ENCODE measurements at places on chromosomes 1 and 21.

GRCh38 chr1:201356236-201356635 is 21.2 kb downstream of the TNNT2 start:
- no peak for DNase-seq

DNA sequence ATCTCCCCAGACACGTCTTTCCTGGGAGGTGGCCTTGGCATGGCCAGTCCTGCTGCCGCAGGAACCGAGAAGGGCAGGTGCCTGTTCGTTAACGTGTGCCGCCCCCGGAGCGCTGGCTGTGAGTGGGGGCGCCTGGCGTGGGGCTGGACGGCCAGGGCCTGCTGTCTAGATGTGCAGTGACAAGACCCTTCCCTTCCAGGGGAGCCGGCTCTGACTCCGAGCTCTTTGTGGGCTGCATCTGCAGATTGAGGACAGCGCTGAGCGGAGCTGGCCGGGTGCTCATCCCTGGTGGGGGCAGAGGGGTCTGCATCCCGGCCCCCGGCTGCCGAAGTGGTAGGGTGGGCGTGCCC is 13.0 kb downstream of the COL18A1 start:
- DNase-seq = no peak

DNA sequence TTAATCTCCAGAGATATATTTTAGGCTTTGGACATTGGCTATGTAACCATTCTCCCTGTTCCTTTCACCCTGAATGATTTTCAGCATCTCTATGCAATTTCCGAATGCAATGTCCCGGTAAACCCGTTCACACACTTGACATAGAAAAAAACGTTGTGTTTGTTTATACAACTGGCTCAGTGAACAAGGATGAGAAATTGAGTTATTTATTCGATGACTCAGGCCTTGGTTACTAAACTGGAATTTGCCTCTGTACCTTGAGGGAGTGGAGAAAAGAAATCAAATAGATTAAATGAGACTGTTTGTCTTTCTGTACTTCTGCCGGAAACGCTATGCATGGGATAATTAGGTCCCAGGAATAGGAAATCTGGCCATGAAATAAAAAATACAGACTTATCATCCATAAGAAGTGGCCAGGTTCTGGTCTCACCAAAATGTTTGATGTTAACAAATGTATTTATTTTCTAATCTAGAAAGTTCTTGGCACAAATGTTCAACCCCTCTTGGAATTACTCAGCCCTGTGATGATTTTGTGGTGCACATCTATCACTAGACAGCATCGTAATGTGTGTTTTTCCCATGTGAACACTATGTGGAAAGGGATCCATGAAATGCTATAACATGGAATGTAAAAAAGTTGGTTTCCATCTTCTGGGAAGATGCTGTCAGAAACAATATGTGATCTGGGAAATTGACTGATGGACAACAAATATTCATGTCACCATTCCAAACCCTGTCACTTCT is 253.9 kb downstream of the DUSP10 start:
- no peak for DNase-seq

DNA sequence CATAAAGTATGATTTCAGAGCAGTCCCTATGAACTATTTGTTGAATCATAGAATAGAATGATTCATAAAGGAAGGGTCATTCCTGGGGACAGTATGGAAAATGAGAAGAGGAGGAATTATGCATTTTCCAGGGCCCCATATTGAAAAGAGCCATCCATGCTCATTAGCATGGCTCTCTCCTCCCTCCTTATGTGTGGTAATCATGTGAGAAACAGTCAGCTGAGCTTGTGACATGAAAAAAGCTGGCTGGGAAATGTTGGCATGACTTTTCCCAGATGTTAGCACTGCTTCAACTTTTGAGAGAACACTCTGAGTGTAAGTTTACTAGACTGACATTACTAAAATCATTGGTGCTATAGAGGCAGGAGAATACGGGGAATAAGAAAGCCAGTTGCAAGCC is 16.1 kb downstream of the TRIM67 start:
- no peak for DNase-seq

DNA sequence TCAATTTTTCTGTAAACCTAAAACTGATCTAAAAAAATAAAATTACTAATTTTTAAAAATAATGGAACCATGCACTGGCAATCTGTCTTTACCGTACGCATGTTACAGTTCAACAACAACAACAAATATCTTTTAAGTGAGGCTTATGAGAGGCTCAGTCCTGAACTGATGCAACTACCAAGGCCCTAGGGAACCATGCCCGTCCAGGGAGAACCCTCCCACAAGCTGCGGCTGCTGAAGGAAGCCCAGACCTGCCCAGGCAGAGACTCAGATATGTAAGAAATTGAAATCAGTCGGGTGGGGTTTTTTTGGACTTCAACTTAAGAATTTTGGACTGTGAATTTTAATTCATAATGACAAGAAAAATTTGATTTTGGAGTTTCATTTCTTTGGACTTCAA is 91.1 kb downstream of the NPHP4 start:
- no peak for DNase-seq

- DNase-seq = no peak
Measured at GRCh38 chr1:108560189-108560873, 431 bp downstream of the EEIG2 start.

GRCh38 chr1:147539122-147539575 is 2.2 kb upstream of the BCL9 start:
- DNase-seq = no peak

- DNase-seq = no peak
Measured at GRCh38 chr1:228104526-228105269, 1.6 kb upstream of the C1orf35 start.

DNA sequence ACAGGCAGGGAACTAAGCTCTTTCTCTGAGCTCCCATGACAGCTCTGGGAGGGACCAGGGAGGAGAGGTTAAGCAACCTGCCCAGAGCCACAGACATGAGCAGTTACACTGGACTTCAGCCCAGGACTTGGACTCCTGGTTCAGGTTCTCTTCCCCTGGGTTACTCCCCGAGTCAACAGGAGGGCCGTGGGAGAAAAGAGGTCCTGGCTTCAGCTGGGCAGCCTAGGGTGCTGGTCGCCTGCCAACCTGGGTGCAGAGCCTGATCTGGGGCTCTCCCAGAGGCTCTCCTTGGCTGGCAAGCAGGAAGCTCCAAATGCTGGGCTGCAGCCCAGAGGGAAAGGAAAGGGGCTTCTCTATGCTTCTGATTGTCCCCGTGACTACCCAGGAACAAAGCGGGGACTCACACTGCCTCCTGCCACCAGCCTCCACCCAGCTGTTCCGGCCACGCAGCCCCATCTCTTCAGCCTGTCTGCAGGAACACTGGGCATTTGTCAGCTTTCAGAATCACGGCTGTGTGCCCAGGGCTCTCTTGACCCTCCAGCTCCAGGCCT is 141.8 kb downstream of the HIVEP3 start:
- DNase-seq = no peak

DNA sequence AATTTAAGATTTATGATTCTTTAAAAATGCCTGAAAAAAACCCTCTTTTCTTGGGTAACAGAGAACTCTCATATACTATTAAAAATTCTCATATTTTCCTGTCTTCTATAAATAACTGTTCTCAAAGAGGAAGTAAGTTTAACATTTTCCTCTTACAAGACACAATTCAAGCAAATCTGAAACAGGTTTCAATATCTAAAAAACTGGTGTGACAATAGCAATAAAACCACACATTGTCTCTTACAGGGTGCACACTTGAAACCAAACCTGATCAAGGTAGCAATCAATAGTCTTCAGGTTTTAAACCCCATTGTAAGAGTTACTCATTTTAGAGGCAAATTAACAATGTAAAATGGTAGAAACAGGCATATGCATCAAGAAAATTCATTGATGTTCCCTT is 28.0 kb downstream of the FUBP1 start:
- DNase-seq = no peak

- no peak for DNase-seq
Measured at GRCh38 chr1:155092131-155092530, 13.5 kb downstream of the EFNA3 start.

- no peak for DNase-seq
Measured at GRCh38 chr1:17113963-17114362, 5.3 kb downstream of the PADI2 start.

DNA sequence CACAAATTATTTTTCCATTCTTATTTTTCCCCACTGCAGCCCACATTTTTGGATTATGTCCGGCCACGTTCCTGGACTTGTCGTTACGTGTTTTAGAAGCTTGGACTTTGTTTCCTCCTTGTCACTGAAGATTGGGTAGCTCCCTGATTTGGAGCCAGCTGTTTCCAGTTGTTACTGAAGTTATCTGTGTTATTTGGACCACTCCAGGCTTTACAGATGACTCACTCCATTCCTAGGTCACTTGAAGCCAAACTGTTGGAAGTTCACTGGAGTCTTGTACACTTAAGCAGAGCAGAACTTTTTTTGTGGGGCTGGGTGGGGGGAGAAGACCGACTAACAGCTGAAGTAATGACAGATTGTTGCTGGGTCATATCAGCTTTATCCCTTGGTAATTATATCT is 12.2 kb upstream of the AXDND1 start:
- DNase-seq = no peak

- no peak for DNase-seq
Measured at GRCh38 chr1:147486876-147487656, 54.2 kb upstream of the BCL9 start.

GRCh38 chr1:12184008-12184681 is 17.4 kb downstream of the TNFRSF1B start:
- no peak for DNase-seq

DNA sequence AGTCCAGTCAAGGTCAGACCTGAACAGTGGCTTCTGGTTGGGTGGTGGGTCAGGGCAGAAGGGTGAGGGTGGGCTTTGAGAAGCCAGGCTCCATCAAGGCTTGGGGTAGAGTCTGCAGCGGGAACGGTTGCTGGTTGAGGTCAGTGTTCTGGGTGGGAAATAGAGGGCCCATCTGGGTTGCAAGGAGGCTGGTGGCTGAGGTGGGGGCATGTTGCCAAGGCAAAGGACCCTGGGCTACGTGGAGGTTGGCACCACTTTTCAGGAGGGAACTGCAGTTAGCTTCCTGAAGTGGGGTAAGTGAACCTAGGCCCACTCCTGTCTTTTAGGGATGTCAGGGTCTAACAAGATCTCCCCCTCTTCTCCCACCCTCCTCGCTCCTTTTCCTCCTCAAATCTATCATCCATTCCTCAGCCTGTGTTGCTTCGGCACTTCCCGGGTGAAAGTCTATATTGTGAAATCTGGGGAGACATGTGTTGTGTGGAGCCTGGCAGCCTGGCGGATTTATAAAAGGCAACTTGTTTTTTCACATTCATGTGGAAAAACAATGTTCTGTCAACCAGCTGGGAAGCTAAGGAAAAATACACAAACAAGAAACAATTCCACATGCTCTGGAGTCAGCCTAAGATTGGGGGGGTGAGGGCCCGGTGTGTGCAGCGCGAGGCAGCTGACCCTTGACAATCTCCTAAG is 1.5 kb downstream of the IL22RA1 start:
- no peak for DNase-seq

GRCh38 chr1:37633040-37633937 is 1.4 kb downstream of the RSPO1 start:
- no peak for DNase-seq

DNA sequence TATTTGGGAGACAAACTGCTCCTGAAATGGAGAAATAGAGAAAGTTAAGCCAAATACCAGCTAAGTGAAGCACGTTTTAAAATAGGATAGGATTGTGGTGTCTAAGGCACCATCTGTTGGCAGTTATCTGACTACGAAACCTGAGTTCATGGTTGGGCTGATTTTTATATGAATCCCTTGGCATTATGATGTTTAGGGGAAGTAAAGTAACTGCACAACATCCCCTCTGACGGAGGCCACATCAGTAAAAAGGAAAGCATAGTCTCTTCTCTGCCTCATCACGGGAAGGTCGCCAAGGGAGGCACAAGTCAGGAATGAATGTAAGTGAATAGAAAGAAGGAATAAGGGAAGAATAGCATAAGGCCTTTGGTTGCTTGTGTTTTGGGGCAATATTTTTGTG is 128.0 kb downstream of the PRRX1 start:
- no peak for DNase-seq

GRCh38 chr1:213176341-213176740 is 125.3 kb downstream of the RPS6KC1 start:
- no peak for DNase-seq

- no peak for DNase-seq
Measured at GRCh38 chr1:41282679-41283317, 40.7 kb upstream of the SCMH1 start.

DNA sequence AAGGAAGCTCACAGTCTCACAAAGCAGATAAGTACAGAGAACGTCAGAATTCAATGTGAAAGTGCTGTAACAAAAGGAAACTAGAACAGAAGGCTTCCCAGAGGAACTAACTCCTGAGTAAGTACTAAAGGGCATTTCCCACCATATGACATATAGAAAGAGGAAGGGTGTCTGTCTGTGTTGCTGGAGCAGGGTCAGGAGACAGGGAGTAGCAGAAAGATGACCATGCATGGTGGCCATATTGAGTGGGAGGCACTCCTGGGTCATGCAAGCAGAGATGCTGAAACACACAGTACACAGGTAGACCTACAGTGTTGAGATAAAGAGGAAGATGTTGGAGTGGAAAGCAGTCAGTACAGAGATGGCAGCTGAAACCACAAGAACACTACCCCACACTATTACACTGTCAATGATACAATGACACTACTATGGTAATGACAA is 47.3 kb downstream of the SLC25A24 start:
- DNase-seq = no peak

GRCh38 chr1:36968730-36969129 is 65.6 kb downstream of the GRIK3 start:
- DNase-seq = no peak

- DNase-seq = no peak
Measured at GRCh38 chr1:4118746-4119515, 218.9 kb upstream of the C1orf174 start.

- DNase-seq = no peak
Measured at GRCh38 chr1:172818841-172819527, 160.1 kb downstream of the FASLG start.

- DNase-seq = no peak
Measured at GRCh38 chr21:25859235-25859929, 124.6 kb downstream of the GABPA start.

DNA sequence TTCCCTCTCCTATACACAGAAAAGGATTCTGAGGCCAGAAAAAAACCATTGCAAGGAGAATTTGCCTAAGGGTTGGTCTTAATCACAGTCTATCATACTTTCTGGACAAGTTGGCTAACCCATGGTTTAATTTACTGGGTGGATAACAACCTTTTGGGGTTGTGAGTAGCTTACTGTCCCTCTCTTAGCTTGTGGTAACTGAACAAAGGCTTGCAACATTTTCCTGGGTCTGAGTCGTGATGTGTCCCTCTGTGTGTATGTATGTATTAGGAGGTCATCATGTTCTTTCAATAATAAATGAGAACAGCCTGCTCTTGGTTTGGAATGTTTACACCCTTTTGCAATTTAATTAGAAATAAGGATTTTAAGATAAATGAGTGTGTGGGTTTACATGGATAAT is 36.7 kb downstream of the PAPPA2 start:
- no peak for DNase-seq

DNA sequence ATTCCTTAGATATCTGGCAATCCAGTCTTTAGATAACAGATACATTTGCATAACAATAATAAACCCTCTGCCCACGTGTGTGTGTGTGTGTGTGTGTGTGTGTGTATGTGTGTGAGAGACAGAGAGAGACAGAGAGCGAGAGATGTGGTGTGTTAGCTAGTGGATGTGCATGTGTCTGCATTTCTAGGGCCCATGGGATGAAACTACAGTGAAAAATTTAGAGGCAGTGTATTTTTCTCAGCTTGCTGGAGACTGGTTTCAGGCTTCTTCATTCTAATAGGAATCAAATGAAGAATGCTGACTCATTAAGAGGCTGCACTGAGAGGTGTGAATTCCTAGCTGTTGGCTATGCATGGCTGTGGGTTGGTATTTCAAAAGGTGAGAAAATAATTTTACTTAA is 303.2 kb downstream of the LMX1A start:
- DNase-seq = no peak
